ENCODE measurements at places on chromosomes 2 and 18.

DNA sequence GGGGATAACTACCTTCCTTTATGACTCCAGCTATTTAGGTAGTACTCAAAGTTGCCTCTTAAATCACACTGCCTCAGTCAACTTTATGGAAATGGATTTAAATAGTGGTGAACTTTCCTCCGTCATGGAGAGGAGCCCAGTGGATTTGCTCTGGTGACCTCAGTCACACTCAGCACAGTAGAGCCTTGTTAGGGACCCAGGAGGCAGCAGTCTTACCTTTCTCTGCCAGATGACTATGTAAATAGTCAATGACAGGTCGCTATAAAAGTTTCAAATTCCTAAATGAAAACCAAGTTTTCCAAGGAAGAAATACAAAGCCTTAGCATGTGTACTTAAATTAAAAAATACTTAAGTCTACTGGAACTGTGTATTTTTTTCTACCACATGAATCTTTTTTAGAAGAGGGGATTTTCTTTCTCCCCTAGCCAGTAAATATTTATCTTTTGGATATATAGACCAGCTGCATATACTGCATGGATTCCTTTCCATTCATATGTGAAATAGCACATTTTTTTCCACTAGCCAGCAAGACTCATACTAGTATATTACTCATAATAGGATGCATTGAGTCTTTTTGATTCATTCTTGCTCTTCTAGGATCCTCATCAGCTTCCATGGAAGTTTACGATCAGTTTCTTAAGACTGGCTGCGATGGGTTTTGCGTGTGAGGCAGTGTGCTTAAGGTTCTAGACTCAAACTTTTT, 147.1 kb downstream of the FMNL2 start:
- DNase-seq = no peak

- DNase-seq = no peak
Observed at GRCh38 chr18:64132871-64133270, 16.0 kb downstream of the LINC00305 start.

- DNase-seq = no peak
Observed at GRCh38 chr2:212607080-212607479, 68.5 kb upstream of the ERBB4 start.

DNA sequence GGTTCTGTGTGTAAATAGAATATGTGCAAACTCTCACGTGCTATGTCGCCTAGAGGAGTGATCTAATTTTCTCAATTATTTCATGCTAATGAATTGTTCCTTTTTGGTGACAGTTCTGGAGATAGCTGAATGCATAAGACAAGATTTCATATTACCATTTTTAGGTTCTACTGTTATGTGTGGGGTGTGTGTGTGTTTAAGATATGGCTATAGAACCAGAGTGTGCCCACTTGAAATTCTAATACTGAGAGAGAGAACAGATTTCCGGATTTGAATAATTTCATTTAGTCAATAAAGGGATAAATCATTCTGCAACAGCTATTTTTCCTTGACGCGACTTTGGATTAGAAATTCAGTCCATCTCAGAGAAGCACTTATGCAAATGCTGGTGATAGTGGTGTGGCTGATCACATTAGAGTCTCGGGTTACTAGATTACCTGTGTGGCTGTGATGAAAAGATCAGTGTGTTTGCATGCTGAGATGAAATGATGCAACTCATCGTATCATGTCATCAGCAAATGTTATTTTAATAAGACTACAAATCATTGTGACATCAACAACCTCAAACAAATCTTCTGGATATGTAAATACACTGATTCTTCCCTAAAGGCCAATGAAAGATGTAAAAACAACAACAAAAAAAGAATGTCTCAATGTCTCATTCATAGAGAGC, 415.9 kb downstream of the EPHA4 start:
- no peak for DNase-seq

DNA sequence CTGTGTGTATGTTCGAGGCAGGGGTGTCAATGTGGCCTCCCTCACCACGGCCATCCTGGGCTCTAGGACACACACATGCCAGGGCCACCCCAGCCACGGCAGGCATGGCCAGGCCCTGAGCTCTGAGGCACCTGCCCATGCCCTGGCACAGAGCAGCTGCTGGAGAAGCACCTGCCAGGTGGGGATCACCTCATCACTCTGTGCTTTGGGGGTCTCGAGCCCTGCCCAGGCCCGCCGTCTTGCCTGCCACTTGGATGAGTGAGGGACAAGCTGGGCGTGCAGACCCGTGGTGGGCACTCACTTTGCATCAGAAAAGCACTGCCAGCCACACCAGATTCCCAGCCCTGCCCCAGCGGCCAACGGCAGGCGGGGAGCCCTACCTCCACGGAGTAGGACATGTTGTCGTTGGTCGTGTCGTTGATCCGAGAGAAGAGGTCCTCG, 33.1 kb downstream of the KIF1A start:
- DNase-seq = no peak

GRCh38 chr2:64401529-64401880, 52.5 kb upstream of the LGALSL start:
- no peak for DNase-seq

- DNase-seq = no peak
Observed at GRCh38 chr2:85823951-85824350, 64.8 kb downstream of the ST3GAL5 start.

GRCh38 chr2:134657650-134658250, 61.0 kb downstream of the TMEM163 start:
- no peak for DNase-seq

DNA sequence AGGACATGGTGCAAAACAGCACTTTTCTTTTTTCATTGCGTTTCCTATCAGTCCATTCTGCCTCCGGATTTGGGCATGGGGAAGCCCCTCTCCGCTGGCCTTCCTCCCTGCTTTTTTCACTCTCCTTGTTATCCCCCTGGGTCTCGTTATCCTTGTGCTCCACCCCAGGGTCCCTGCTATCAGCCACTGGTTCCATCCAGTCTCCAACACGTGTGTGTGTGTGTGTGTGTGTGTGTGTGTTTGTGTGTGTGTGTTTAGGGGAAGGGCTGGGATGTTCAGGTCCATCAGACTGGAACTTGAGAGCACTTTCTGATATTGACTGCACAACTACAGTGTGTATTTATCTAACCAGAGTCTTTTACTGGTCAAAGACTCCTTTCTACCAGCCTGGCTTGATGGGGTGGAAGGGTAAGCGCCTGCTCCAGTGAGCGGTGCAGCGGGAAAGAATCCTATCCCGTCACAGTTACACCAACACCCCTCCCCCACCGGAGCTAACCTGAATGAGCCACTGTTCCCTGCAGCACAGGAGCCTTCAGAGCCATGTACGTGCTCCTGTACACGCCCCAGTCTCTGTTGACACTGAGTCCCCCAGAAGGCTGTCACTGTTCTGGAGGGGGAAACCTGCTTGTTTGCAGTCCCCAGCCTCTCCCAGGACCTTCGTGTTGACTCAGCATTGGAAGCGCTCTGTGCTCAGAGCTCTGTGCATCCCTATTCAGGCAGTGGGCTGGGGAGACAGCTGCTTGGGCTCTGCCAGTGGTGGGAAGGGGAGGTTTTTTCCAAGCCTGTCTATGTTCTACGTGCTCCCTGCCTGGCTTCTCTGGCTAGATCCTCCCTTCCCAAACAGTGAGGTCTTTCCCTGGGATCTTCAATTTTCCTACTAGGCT, 4.6 kb downstream of the INHA start:
- DNase-seq = no peak

DNA sequence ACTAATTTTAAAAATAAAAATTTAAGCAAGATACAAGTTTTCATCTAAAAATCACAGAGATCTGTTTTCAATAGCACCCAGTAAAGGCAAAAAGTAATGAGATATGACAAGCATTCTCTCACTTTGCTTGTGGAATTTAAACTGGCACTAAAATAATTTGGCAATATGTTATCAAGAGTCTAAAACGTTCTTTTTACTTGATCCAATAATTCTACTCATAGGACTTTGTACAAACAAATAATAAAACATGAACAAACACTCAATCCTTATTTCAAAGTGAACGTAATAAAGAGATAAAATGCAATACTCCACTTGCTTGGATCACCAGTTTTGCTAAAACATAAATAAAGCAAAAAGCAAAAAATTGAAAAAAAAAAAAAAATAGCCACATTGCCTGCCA, 30.4 kb downstream of the PIAS2 start:
- DNase-seq = no peak

- DNase-seq = no peak
Observed at GRCh38 chr2:61853086-61853846, 594 bp downstream of the FAM161A start.

DNA sequence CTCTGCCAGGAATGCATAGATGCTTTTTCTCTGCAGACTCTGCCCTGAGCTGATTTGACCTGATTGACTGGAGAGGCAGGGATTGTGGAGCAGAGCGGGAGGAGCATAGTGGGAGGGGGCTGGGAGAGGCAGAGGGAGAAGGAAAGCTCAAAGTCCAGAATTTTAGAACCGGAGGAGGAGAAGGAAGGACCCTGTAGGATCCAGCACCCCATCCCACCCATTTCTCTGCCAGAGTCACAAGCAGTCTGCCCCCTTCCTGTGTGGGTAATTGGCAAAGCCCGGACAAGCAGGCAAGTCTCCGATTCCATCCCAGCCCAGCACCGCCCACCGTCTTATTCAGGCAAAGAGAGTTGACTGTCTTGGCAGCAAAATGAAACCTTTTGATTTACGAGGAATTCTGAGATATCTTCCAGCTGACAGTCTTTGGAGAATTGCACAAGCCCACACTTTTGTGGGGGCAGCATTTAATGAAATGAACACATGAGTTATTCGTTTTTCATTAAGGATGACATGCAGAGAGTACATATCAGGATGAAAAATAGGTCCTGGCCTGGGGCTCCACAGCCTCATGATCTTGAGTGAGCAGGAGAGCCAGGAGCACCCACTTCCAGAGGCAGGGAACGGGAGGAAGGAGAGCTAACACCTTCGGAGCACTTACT, 103.1 kb downstream of the MCFD2 start:
- DNase-seq = peak; percentile 36

- no peak for DNase-seq
Observed at GRCh38 chr18:74652392-74652988, 54.8 kb downstream of the ZNF407 start.

DNA sequence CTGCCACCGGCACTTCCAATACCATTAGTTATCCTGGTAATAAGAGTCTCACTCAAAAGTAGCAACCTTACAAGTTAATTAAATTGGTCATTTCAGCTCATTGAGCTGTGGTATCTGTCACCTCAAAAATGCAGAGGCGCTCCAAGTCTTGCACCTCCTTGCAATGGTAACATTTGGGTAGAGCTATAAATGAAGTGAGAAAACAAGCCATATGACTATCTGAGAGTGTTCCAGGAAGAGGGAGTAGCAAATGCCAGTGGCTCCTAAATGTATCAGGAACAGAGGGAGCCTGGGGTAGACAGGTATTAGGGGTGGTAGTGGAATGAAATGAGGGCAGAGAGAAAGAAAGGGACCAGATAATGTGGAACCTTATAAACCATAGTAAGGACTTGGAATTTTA, 6.0 kb upstream of the ZSCAN30 start:
- DNase-seq = no peak

DNA sequence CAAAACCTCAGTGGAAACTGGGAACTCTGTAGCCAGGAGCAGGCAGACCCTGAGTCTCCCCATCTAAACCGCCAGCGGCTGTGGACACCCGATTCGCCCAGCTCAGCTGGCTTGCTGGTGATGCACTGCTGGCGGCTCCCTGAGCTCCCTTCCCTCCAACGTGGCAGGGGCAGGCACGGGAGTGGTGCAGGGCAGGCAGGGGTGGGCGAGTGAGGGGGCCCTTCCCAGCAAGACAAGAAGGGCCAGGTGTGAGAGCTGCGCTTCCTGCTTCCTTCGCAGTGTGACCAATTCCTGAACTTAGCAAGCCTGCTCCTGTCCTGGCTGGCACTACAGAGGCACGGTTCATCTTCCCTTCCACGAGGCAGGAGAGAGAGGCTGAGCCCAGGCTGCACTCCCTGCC, 12.3 kb upstream of the SEMA4C start:
- no peak for DNase-seq

DNA sequence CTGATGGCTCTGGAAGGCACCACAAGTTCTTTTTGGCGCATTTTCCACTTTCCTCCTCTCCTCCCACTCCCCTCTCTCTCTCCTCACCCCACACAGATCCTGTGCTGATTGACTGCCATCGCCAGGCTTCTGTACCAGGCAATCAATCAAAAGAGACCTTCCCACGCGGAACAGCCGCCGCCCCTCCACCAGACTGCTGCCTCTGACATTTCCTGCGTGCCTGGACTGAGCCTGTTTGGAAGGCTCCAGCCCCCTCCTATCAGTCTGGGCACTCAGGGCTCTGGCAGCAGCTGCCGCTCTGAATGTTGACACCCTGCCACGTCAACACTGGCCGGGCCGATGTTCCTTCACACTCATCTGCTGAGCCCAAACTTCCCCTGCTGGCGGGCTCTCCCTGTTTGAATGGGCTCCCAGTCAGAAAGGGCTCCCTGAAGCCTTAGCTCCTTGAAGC, 467.7 kb downstream of the EPHA4 start:
- DNase-seq = no peak

GRCh38 chr2:230161184-230161583, 58.6 kb downstream of the SP110 start:
- DNase-seq = peak; percentile 23

Data from GOT3 (cell line).